ENCODE measurements at places on chromosomes 1 and 21.

DNA sequence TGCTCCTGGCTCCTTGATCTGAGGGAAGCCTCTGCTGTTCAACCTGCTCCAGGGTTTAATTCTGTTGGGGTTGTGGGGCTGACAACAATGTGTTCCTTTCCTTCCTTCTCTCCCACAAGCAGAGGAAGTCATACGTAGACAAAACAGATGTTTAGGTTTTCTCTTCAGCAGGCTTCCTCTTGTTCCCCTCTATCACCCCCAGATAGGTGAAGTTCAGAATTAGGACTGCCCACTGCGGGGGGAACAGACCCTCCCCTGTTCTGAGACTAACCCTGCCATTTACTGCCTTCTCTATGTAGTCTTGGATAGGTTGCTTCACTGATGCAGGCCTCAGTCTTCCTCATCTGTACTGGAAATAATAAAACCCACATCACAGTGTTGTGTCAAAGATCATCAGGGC lies 30.0 kb upstream of the NRDC start:
- no peak for DNase-seq

DNA sequence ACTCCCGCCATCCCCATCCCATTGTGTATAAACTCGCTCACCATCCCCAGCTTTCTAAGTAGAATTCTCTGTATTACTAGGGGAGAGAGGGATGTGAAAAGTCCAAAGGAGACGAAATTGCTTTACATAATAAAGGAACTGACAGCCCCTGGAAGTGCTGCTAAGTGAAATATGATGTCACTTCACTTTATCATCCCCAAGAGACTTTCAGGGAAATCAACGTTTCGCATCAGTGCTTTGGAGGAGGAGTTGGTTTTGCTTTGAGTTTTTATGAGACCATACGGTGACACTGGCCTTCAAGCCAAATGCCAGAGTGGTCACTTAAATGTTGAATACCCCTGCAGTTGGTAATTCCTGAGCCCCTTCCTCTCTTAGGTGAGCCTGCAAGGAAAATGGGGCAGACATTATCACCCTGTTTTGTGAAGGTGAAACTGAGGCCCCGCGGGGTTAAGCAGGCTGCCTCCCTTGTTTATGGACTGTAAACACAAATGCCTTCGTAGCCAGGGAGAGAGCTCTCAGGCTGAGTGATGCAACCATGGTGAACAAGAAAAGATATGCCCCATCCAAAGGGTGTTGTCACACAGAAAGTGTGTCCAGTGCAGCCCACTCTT lies 58.4 kb upstream of the KAZN start:
- no peak for DNase-seq

DNA sequence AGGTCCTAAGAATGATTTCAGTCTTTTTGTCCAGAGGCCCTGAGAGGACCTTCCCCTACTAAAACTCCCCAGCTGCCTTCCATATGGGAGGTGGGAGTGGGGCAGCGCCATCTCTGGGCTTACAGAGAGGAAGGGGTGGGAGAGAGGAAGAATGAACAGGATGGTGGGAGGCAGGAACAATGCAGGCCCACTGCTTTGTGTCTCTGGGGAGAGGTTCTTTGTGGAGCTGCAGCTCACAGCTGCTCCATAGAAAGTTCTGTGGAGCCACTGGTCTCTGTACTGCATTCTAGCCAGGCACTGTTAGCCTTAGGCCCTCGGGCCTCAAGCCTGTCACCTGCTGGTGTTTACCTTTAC lies 43.6 kb upstream of the A3GALT2 start:
- DNase-seq, result no peak

GRCh38 chr1:78281580-78281979 lies 209.2 kb upstream of the PTGFR start:
- no peak for DNase-seq

- DNase-seq, result no peak
These were observed 97.7 kb downstream of the CRYAA start for GRCh38 chr21:43266534-43266933.

GRCh38 chr1:231108516-231109302 lies 53.1 kb upstream of the TRIM67 start:
- DNase-seq, result no peak

- DNase-seq, result no peak
These were observed 22.1 kb downstream of the SERBP1 start for GRCh38 chr1:67408148-67408547.

DNA sequence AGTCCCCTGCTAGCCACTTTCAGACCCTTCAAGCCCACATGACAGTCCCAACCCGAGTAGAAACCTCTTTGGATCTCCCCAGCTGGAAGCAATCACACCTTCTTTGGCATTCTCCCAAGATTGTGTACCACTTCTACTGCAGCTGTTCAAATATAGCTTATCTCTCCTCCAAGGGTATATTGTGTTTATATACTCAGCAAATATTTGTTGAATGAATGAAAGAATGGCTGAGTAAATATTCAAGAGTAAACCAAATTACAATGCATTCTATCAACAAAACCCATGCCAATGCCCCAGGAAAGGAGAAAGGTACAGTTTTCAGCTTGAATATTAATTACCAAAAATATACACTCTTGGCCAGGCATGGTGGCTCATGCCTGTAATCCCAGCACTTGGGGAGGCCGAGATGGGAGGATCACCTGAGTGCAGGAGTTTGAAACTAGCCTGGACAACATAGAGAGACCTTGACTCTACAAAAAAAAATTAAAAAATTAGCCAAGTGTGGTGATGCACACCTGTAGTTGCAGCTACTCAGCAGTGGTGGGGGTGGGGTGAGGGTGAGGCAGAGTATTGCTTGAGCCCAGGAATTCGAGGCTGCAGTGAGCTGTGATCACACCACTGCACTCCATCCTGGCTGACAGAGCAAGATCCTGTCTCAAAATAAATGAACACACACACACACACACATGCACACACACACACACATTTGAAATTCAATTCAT lies 68.5 kb downstream of the NIBAN1 start:
- no peak for DNase-seq

GRCh38 chr1:184366997-184367396 lies 19.8 kb upstream of the C1orf21 start:
- no peak for DNase-seq

DNA sequence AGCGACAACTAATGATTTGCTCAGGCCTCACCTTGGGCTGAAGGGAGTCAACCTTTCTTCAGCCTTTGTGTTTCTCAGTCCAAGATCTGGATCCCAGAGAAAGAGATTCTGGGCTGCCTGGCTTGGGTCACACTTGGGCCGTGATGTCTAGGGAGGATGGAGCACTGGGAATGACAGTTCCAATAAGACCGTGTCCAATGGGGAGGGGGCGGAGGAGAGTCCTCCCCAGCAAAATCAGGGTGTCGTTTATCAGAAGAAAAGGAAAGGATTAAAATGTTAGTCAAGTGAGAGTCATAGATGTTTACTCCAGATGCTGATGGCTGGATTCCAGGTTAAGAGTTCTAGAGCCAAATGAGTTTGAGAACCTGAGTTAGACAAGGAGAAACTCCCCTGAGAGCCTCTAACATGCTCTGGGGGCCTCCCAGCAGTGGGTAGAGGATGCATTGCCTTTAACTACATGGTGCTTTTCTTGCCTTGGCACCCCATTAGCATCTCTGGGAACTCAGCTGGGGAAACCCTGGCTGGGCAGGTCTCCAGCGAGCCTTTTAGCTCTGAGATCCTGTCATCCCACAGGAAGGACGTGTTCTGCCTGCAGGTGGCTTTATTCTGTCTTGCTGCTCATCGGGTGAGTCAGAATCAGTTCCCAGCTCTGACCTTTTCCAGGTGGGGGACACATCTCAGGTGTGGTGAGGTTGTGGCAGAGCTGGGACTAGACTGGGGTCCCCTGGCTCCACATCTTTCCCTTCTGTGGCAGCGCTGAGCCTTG lies 22.2 kb downstream of the NIPAL3 start:
- no peak for DNase-seq

DNA sequence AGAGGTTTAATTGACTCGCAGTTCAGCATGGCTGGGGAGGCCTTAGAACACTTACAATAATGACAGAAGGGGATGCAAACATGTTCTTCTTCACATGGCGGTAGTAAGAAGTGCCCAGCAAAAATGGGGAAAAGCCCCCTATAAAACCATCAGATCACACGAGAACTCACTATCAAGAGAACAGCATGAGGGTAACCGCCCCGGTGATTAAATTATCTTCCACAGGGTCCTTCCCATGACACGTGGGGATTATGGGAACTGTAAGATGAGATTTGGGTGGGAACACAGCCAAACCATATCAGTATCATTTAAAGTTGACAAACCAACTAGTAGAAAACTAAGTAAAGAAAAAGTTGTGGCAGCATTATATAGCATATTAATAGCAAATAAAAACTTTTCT lies 71.3 kb upstream of the DNAJC6 start:
- DNase-seq, result no peak

GRCh38 chr1:152349611-152350010 lies 10.2 kb downstream of the FLG2 start:
- DNase-seq, result no peak

Measured in chondrocyte (in vitro differentiated cells).